ENCODE measurements at places on chromosomes 2 and 18.

DNA sequence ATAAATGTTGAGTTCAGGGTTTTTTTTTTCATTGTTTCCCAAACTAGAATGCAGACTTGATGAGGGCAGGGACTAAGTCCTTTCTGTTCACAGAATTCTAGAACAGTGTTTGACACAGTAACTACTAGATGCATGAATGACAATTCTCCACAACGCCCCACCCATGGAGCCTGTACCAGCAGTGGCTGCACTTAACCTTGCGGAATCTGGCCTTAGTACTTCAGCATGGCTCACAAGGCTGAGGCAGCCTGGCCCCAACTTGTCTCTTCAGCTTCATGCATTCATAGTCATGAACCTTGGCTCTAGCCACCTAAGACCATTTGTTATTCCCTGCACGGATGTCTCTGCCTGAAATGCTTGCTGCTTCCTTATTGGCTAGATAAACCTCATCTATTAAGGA lies 29.5 kb upstream of the MSGN1 start:
- DNase-seq: no peak

GRCh38 chr2:29393676-29394075 lies 278.5 kb downstream of the CLIP4 start:
- no peak for DNase-seq

DNA sequence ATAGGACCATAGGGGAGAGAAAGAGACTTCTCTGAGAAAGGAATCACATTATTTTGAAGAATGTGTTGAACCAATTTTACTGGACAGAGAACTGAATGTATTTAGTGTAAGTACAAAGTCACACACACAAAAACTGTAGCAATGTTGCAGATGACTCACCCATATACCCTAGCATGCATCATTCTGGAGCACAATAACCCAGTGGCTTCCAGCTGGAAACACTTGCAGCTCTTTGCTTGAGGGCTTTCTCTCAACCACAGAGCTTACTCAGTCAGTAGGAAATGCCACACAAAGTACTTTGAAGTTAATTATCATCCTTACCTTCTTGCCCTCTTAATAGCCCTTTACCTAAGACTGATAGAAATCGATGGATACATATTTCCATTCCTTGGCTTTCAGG lies 760.0 kb upstream of the FSHR start:
- no peak for DNase-seq

DNA sequence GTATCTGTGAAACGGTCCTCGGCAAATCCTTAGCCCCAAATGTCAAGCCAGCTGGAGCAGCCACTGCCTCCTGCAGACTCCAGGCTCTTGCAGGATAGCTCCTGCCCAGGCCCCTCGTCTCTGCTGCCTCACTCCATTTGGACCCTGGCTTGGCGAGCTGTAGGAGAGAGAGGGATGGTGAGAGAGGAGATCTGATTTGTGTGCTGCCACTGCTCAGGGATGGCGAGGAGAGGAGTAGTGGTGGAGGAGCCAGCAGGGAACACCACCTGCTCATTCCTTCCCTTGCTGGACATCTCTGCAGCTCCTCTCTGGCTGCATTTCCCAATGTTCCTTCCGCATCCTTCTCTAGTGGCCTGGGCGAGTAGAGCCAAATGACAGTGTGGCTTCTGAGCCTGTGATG lies 109.1 kb upstream of the NCK2 start:
- DNase-seq: no peak

GRCh38 chr2:159262904-159263303 lies 23.6 kb downstream of the WDSUB1 start:
- DNase-seq: no peak

GRCh38 chr2:218733171-218734021 lies 22.8 kb downstream of the TTLL4 start:
- no peak for DNase-seq

DNA sequence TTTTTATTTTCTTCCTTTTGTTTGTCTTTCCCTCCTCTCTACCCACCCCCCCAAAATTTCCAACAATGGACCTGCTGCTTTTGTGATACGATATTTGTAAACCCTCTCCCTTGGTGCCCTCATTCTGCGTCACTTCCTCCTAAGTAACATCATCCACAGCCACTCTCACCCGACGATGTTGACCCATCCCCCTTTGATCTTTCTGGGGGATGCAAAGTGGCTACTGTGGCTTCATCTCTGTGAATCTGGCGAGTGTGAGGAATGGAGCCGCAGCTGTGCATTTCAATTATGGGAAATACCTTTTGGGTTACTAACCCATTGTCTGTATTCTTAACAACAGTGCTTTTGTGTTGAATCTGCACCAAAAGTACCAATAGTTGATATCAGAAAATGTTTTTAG lies 19.4 kb downstream of the ANTXR1 start:
- DNase-seq: no peak

DNA sequence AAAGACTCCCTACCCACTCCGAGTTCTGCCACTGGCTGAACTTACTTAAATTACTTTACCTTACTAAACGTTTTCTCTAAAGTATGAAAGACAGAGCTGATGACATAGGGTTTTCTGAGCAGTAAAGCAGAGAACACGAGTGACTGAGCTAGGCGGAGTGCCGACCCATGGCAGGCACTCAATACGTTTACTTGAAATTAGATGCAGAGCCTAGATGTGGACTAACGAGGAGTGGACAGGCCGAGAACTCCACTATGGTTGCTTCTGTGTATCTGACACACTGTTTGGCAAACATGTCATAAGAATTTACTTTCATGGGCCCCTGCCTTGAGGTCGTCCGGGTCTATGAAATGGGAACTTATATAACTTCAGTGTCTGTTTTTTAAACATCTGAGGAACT lies 471.0 kb downstream of the STK39 start:
- DNase-seq: no peak

- DNase-seq: no peak
Measured at GRCh38 chr2:174667250-174667860, 69.8 kb upstream of the WIPF1 start.

DNA sequence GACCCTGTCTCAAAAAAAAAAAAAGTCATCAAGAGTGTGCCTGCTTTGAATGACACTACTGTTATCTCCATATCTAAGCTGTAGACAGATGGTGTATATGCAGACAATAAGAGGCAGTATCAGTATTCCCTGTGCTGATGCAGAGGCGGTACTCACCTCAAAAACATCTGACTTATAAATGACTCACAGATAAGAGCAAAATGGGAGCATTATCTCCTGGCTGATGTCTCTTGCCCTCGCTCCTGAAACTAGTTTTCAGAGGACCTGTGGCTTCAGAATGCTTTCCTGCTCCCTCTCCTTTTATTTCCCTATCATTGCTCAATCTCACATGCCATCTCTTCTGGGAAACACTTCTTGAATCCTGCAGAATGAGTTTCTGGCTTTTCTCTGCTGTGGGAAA lies 289.6 kb downstream of the PTPRM start:
- DNase-seq: no peak

- no peak for DNase-seq
Measured at GRCh38 chr2:166436189-166436588, 57.9 kb downstream of the SCN7A start.

DNA sequence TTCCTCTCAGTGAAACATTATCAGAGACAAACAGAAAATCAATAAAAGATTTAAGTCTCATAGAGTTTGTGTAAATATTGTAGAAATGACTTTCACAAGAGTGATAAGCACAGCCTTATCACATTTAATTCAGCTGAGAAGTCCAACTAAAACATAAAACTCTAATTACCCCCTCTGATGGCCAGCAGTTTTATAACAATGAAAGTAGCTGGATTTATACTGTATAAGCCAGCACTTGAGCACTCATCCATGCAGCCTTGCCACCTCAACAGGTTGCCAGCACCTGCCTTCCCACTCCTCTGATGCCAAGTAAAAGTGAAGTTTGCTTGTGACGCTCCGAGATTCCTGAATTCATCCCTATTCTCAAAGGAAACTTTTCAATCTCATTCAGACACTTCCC lies 103.0 kb upstream of the STK39 start:
- DNase-seq: no peak

DNA sequence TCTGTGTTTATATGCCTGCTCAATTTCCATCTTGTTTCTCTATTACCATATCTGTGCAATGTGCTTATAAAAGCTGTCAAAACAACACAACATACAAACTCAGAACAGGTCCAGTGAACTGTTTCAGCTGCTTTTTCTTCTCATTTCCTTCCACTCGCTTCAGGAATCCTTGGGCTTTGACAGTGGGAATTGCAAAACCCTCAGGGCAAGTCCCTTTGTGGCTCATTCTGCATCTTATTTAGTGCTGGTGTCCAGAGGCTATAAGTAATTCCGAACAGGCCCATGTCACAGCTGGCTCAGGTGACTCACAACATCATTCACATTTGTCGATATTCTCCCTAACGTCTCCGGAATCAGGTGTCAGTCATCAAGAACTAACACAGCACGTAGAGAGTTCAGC lies 309.9 kb upstream of the ZNF521 start:
- DNase-seq: no peak

GRCh38 chr2:144673456-144673855 lies 153.5 kb upstream of the ZEB2 start:
- DNase-seq: no peak

GRCh38 chr2:177419274-177419673 lies 26.7 kb downstream of the AGPS start:
- DNase-seq: no peak

DNA sequence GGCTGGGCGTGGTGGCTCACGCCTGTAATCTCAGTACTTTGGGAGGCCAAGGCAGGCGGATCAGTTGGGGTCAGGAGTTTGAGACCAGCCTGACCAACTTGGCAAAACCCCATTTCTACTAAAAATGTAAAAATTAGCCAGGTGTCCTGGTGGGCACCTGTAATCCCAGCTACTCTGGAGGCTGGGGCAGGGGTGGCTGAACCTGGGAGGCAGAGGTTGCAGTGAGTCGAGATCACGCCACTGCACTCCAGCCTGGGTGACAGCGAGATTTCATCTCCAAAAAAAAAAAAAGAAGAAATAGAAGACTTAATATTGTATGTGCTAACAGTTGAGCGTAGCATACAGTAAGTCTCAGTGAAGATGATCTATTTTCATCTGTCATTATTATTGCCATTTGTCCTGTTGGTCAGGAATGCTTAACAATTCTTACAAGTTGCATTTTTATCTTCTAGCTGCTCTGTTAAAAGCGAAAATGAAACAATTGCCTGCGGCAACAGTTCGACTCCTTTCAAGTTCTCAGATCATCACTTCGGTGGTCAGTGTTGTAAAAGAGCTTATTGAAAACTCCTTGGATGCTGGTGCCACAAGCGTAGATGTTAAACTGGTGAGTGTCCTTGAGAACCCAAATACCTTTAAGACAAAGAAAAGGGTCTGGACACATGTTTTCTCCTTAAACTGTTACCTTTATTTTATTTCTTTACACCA lies 7.2 kb downstream of the PMS1 start:
- DNase-seq: no peak

GRCh38 chr2:219733746-219734145 lies 106.3 kb downstream of the SLC4A3 start:
- no peak for DNase-seq

- no peak for DNase-seq
Measured at GRCh38 chr2:74525717-74526648, at the start of gene DQX1. TSS of gene DQX1 (minus strand) at chr2:74526231. CDS start at chr2:74525729, 502 bp downstream.

- no peak for DNase-seq
Measured at GRCh38 chr2:165593081-165593480, 123.6 kb downstream of the CSRNP3 start.

GRCh38 chr2:226798422-226799210 lies 1.0 kb downstream of the IRS1 start:
- no peak for DNase-seq

Measured in activated T-helper 1 cell treated with anti-CD3 and anti-CD28 coated beads, Interleukin-2, amount 50 U/mL, for 16 hours (primary cell).